ENCODE measurements at places on chromosomes 2 and 18. TPM values are rescaled to one million over a fixed set of nuclear protein-coding genes. Genes with fewer than 3 reads are reported as not detected.

KCNE4 gene
- 6.8 TPM for polyA plus RNA-seq

ZSCAN30 gene
- polyA plus RNA-seq = 9.9 TPM

CCDC178 gene
- polyA plus RNA-seq = not detected

SCYGR4 gene
- not detected for polyA plus RNA-seq

HOXD1 gene
- not detected for polyA plus RNA-seq

CREG2 gene
- polyA plus RNA-seq = 0.17 TPM

GPR39 gene
- polyA plus RNA-seq = 5.4 TPM

- DNase-seq = no peak
- peaks cover 2% of the 10 kb centered on the region for H3K27me3 ChIP-seq
- H3K27ac ChIP-seq = no peak overlapping the region
- H3K4me1 ChIP-seq = no peaks in the 10 kb centered on the region
These were observed 43.6 kb downstream of the KCNG3 start for GRCh38 chr2:42450136-42450535.

- H3K4me1 ChIP-seq = peaks cover 11% of the 10 kb centered on the region
- H3K36me3 ChIP-seq = peaks cover 2% of the 10 kb centered on the region
- no peak for DNase-seq
- no peak overlapping the region for H3K27ac ChIP-seq
- H3K4me3 ChIP-seq = no peak overlapping the region
These were observed 29.0 kb upstream of the ZFP36L2 start for GRCh38 chr2:43255296-43255910.

- no peaks in the 10 kb centered on the region for H3K27me3 ChIP-seq
- no peak overlapping the region for H3K4me3 ChIP-seq
- H3K27ac ChIP-seq = no peak overlapping the region
These were observed 48.1 kb downstream of the PKDCC start for GRCh38 chr2:42095923-42096408.

DNA sequence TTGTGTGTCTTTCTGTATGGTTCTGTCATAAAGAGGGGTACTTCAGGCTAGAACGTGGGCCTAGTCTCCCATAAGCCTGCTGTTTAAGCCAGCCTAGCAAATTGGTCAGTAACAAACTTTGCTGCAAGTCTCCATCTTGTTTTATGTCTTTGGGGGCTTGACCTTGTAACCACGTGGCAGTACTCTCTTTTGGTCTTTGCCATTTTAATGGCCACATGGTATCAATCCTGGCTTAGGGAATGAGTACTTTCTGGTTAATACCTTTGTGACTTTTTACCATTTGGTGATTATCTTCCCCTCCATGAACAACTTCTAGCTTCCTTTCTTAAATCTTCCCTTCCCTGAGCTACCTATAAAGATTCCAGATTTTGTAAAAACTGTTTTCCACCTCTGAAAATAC lies 148.3 kb downstream of the GCA start:
- no peaks in the 10 kb centered on the region for H3K36me3 ChIP-seq
- H3K4me3 ChIP-seq = no peak overlapping the region
- no peaks in the 10 kb centered on the region for H3K4me1 ChIP-seq
- no peak for DNase-seq
- H3K27me3 ChIP-seq = no peaks in the 10 kb centered on the region

- peak; percentile 75 for DNase-seq
- H3K36me3 ChIP-seq = no peaks in the 10 kb centered on the region
These were observed 144.3 kb upstream of the SERTAD2 start for GRCh38 chr2:64797881-64798575.

- H3K27me3 ChIP-seq = no peaks in the 10 kb centered on the region
- H3K27ac ChIP-seq = no peak overlapping the region
- H3K36me3 ChIP-seq = no peaks in the 10 kb centered on the region
- no peak for DNase-seq
- H3K4me3 ChIP-seq = no peak overlapping the region
- peaks cover 5% of the 10 kb centered on the region for H3K4me1 ChIP-seq
These were observed 4.0 kb downstream of the RALB start for GRCh38 chr2:120256651-120257000.

DNA sequence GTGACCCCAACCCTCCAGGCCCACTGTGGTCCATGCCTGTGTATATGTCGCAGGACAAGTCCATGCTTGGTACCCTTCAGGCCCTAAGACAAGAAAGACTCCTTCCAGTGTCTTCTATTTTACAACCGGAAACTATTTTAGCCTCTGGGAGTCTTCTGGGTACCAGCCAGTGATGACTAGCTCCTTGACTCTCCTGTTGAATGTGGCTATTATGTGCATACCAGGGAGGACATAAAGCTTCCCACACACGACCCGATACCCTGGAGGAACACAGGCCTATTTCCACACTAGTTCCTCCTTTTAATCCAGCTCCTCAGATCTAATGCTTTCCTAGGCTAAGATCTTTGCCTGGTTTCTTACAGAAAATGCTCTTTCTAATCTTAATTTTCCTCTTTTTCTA lies 178.1 kb downstream of the NCKAP5 start:
- no peak overlapping the region for H3K4me3 ChIP-seq
- peaks cover 2% of the 10 kb centered on the region for H3K4me1 ChIP-seq
- H3K27me3 ChIP-seq = no peaks in the 10 kb centered on the region
- DNase-seq = peak; percentile 82
- H3K27ac ChIP-seq = no peak overlapping the region
- no peaks in the 10 kb centered on the region for H3K36me3 ChIP-seq

- H3K27ac ChIP-seq = no peak overlapping the region
- peak; percentile 49 for DNase-seq
- no peaks in the 10 kb centered on the region for H3K27me3 ChIP-seq
- H3K36me3 ChIP-seq = peaks cover 5% of the 10 kb centered on the region
These were observed 39.0 kb downstream of the RALB start for GRCh38 chr2:120291401-120292311.

DNA sequence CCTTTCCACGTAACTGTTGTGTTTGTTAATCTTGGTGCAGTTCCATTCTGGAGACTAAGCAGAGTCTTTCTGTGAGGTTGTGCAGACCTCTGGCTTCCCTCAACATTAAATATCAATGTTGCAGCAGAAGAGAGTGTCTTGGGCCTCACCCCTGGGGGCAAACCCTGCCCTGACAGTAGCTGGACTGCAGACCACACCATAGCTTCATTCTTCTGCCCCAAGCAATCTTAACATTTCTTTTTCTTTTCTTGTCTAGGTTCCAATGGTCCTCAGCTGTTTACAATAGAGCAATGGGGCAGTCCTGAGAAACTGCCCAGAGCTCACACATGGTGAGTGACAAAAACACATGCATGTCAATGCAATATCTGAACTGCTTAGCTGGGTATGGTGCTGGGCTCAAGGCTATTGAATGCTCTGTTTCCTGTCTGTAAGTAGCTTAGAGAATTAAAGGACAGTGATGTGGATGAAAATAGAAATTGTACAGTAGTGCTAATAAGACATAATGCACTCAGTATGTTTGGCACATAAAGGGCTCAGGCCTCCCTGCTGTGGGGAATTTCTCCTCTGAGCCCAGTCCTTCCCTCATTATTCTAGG lies 237.6 kb downstream of the ALPK2 start:
- no peak for DNase-seq
- peaks cover 10% of the 10 kb centered on the region for H3K36me3 ChIP-seq
- H3K4me3 ChIP-seq = no peak overlapping the region
- H3K27ac ChIP-seq = no peak overlapping the region
- H3K4me1 ChIP-seq = peaks cover 4% of the 10 kb centered on the region

DNA sequence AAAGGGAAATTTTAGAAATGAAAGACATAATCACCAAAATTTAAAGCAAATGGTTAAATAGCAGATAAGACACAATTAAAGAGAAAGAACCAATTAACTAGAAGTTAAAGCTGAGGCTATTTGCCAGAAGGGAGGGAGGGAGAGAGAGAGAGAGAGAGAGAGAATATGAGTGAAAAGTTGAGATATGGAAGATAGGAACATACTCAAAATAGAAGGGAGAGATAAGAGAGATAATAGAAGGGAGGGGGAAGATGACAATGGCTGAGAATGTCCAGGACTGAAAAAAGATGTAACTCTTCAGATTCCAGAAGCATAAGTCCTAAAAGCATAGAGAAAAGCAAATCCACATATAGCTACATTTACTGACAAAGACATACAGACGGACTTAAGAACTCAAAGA lies 17.1 kb upstream of the AAK1 start:
- no peak for DNase-seq
- no peaks in the 10 kb centered on the region for H3K36me3 ChIP-seq
- H3K4me1 ChIP-seq = no peaks in the 10 kb centered on the region
- H3K27me3 ChIP-seq = no peaks in the 10 kb centered on the region
- H3K4me3 ChIP-seq = no peak overlapping the region

- H3K4me1 ChIP-seq = peaks cover 3% of the 10 kb centered on the region
- DNase-seq = peak; percentile 79
- H3K27me3 ChIP-seq = no peaks in the 10 kb centered on the region
- no peak overlapping the region for H3K4me3 ChIP-seq
- no peaks in the 10 kb centered on the region for H3K36me3 ChIP-seq
These were observed 48.1 kb downstream of the TMEM185B start for GRCh38 chr2:120174963-120175581.

GRCh38 chr2:3241971-3242746 lies 135.5 kb downstream of the EIPR1 start:
- H3K27ac ChIP-seq = no peak overlapping the region
- DNase-seq = no peak
- no peaks in the 10 kb centered on the region for H3K4me1 ChIP-seq
- no peak overlapping the region for H3K4me3 ChIP-seq
- H3K27me3 ChIP-seq = no peaks in the 10 kb centered on the region

DNA sequence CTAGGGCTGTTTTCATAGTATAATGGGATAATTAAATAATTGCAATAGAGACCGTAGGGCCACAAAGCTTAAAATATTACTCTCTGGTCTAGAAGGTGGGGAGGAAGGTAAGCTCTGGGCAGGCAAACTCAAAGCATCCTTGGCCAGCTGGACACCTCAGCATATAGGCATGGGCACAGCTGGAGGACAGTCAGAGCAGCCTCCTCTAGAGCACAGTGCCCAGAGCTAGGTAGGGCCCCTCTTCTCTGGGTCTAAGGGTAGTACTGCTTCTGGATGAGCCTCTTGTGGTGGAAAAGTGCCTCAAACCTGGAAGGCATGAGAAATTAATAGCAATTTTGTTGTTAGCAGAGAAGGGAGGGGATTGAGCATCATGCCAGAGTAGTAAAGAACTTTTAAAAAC lies 291.3 kb upstream of the FBXO11 start:
- peaks cover 2% of the 10 kb centered on the region for H3K4me1 ChIP-seq
- peaks cover 2% of the 10 kb centered on the region for H3K27me3 ChIP-seq
- no peak overlapping the region for H3K4me3 ChIP-seq
- H3K36me3 ChIP-seq = no peaks in the 10 kb centered on the region
- no peak overlapping the region for H3K27ac ChIP-seq

DNA sequence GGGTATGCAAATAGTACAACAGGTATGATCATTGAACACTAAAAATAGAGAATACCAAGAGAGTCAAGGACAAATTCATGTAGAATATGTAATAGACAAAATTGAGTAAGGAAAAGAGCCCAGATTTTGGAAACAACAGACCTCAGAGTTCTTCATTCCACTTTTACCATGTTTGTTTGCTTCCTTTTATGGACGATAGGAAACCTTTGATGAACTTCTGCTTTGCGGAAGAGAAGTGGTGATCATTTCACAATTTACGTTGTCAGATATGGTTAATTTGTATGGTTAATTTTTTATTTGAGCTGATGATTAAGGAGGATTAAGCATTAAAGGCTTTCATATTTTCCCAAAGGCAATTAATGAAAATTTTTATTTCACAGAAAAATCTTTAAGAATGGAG lies 16.3 kb downstream of the MARCHF7 start:
- no peak overlapping the region for H3K27ac ChIP-seq
- peaks cover 31% of the 10 kb centered on the region for H3K36me3 ChIP-seq

GRCh38 chr2:104888489-104889258 lies 34.8 kb downstream of the POU3F3 start:
- no peak overlapping the region for H3K4me3 ChIP-seq
- H3K36me3 ChIP-seq = no peaks in the 10 kb centered on the region
- no peaks in the 10 kb centered on the region for H3K4me1 ChIP-seq
- H3K27ac ChIP-seq = no peak overlapping the region
- DNase-seq = no peak

DNA sequence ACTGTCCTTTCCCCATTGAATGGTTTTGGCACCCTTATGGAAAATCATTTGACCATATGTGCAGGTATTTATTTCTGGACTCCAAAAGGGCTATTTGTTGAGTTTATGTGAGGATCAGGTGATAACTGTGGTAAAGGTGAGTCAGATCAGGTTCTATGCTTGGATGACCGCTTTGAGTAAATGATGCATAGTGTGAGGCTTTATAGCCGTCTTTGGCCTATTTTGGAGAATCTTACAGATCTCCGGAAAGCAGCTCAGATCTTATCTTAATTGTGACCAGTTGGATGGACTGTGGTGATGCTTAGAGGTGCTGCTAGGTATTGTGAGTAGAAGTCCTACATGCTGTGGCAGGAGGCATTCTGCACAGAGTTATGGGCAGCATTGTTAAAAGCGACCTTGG lies 126.2 kb downstream of the METTL8 start:
- no peak for DNase-seq
- H3K36me3 ChIP-seq = no peaks in the 10 kb centered on the region
- H3K4me1 ChIP-seq = no peaks in the 10 kb centered on the region
- no peak overlapping the region for H3K27ac ChIP-seq

DNA sequence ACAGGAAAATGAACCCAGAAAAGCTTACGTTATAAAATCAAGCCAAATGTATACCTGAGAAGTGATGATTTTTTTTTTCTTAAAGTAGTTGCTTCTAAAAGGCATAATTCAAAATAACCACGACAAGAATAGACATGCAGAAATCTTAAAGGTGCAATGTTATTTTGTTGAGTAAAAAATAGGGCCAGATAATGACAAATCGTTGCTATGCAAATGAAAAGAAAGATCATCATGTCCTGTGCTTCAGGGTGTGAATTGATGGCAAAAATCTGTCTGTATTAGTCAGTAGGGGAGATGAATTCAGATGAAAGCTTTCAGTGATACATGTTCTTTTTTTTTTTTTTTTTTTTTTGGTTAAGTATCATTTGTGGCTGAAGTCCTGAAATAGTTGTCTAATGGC lies 24.0 kb downstream of the LYPD6B start:
- DNase-seq = no peak
- H3K4me3 ChIP-seq = no peak overlapping the region
- H3K36me3 ChIP-seq = no peaks in the 10 kb centered on the region
- H3K4me1 ChIP-seq = peaks cover 4% of the 10 kb centered on the region
- H3K27me3 ChIP-seq = no peaks in the 10 kb centered on the region

DNA sequence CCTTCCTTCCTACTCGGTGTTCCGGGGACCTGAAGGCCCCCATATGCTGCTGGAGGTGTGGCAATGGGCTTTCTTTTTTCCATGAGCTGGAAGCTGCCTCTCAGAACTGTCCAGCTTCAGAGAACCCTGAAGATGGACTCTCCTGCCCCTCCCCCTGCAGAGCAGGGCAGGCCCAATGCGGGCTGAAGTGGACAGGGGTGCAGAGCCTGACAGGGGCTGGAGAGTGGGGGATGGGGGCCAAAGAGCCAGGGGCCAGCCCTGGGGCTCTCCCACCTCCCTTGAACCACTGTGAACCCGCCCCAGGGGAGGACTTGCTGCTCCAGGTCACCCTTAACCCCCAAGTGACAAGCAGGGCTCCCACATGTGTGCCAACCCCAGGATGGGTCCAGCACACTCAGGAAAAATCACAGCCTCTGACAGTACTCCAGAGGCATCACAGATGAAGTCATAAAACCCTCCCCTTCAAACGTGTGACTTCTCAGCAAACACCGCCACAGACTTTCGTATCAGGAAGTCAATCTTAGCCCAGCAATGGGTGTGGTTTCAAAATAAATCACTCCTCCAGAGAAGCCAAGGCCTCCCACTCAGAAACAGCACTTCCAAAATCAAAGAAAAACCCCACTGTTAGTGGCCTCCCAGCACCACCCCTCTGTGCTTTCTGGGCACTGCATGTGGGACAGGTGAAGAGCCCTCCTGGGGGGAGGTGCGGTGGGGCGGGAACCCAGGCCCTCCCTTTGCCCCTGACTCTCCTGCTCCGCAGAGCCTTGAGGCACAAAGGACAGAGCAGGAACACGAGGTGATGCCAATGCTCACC lies 135.8 kb downstream of the HDAC4 start:
- peak overlapping the region; percentile 56 for H3K27ac ChIP-seq
- peaks cover 46% of the 10 kb centered on the region for H3K4me1 ChIP-seq
- H3K36me3 ChIP-seq = no peaks in the 10 kb centered on the region
- peak; percentile 61 for DNase-seq
- no peaks in the 10 kb centered on the region for H3K27me3 ChIP-seq

Data from IMR-90 (cell line).